Stimulated activated CD4-positive, alpha-beta T cell treated with anti-CD3 and anti-CD28 coated beads, Interleukin-15, amount 100 ng/mL, for 1 hour (primary cell): ENCODE measurements at places on chromosomes 7 and 10.

DNA sequence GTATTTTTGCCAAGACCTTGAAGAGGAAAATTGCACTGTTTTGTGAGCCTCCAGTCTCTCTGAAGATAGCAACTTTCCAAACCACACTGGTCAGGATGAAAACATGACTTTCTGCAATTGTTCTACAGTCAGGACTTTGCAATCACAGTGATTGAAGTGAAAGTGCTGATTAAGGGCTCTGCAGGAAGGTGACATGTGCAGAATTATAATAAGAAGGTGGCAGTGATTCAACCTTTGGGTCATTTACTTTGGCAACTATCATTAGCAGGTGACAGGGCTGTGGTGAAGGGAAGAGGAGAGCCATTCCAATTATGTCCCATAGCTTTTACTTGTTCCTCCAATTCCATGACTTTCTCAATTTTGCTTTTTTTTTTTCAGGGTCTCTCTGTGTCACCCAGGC is 350.0 kb upstream of the FZD8 start:
- DNase-seq, result no peak

- no peak for DNase-seq
Measured at GRCh38 chr10:91380873-91381256, 29.3 kb upstream of the HECTD2 start.

DNA sequence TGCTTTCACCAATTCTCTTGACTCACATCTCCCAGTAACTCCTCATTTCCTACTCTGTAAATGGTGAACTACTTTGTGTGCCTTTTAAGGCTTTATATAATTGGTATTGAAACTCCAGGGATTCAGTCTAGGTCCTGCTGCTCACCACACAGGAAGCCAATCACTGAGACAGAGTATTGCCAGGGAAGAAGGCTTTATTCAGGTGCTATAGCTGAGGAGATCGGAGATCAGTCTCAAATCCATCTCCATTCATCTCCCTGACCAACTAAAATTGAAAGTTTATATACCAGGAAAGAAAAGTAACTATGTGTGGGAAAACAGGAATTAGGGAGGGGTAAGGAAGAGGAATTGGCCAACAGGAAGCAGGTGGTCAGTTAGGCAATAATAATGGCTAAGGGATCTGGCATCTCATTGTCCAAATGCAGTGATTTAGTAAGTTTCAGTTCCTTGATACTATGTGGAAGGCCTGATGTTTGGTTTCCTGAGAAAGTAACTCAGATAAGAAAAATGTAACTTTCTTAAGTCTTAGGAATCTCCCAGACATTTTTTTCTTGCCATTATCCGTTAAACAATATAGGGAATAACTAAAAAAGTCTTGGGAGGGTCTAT is 10.2 kb upstream of the SDHAF3 start:
- no peak for DNase-seq

- no peak for DNase-seq
Measured at GRCh38 chr7:34457329-34457728, 200.7 kb upstream of the NPSR1 start.

DNA sequence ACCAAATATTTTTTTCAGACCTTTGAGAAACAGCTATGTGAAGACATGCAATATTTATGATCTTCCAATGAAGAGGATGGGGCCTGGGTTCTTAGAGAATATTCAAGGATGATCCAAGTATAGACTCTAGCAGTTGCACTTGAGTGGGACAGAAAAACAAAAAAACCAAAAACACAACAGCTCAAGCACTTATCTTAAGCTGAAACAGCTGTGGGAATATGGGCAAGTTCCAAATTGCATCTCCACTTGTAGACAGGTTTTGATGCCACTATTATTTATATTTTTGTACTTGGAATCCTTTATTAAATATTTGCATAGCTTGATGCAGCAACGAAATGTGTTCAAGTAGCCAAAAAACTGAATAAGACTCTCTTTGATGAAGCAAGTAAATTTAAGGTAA is 2.2 kb upstream of the PDK4 start:
- DNase-seq, result no peak

DNA sequence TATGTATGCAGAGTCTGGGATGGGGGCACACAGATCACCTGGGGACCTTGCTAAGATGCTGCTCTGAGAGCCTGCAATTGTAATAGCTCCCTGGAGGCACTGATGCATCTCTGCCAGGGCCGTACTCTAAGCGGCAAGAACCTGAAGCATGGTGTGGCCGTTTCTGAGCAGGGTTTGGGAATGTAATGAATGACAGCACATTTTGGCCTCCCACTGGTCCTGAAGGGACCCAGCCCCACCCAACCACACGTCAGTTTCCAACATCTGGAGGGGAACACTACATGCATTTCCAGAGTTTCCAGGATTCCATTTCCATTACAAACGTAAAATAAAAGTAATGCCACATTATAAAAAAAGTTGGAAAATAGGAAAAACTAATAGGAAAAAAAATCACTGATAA is 14.0 kb downstream of the ZCCHC24 start:
- no peak for DNase-seq

- no peak for DNase-seq
Measured at GRCh38 chr7:135368416-135369186, 135.0 kb downstream of the STRA8 start.
